ENCODE measurements at places on chromosomes 3 and 15.

- DNase-seq: no peak
These were observed 11.0 kb upstream of the C15orf61 start for GRCh38 chr15:67509918-67510317.

DNA sequence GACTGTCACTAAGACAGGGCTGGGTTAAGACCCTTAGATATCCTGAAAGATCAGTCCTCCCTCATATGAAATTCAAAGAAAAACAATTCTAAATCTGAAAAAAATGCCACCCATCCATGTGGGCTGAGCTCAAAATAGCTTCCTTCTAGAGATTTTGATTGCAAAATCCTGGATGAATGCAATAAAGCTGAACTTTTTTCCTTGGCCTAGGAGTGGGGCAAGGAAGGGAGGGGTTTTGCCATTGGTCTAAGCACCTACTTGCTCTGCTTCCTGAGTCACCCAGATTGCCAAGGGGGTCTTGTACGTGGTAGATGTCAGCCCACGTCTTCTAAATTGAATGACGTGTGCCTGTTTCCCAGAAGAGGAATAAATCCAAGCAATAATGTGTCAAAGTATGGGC, 15.3 kb upstream of the SMAD3 start:
- DNase-seq: no peak

DNA sequence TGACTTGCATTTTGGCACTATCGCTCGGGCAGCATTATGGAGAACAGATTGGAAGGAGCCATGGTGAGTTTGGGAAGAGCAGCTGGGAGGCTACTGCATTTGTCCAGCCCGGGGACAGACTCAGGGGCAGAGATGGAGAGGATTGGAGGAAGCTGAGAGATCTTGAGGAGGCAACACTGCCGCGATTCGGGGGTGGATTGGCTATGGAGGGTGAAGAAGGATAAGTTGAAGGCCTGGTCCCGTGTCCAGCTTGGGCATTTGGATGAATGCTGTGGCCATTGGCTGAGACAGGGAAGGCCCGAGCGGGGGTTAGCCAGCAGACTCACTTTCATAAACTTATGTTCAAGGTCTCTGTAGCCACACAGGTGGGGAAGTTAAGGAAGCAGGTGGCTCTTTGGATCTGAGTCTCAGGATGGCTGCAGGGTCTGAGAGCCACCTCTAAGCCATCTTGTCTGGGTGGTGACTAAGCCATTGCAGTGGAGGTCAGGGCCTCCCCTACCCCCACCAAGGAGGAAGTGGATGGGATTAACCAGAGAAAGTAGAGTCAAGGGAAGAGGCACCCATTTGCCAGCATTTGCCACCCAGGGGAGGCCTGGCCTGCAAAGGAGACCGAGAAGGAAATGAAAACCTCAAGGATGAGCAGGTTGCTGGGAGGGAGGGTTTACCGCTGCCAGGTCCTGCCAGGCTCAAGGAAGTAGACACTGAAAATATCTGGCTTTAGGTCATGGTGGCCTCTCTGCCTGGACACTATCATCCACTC, 144.0 kb upstream of the TLE3 start:
- DNase-seq: no peak

DNA sequence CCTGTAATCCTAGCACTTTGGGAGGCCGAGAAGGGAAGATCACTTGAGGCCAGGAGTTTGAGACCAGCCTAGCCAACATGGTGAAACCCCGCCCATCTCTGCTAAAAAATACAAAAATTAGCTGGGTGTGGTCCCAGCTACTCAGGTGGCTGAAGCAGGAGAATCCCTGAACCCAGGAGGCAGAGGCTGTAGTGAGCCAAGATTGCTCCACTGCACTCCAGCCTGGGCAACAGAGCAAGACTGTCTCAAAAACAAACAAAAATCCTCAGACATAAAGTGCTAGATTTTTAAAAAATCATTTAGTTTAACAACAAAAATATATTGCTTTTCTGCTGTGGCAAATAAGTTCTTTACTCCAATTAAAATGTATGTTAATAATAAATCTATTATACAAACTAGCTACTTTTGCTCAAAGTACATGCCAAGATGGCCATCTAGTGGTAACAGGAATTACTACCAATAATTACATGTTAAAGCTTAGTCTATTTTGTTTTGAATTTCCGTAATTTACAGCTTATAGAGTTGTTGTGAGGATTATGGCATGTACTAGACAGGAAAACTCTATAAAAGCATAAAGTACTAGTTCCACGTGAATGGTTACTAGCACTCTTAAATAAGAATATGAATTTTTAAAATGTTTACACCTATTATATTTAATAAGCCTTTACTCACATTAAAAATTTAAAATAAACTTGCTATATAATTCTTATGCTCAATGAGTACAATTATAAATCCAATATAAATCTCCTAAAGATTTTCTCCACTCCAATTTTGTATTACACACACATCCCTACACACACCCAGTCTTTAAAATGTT, 39.0 kb downstream of the GABPB1 start:
- no peak for DNase-seq

DNA sequence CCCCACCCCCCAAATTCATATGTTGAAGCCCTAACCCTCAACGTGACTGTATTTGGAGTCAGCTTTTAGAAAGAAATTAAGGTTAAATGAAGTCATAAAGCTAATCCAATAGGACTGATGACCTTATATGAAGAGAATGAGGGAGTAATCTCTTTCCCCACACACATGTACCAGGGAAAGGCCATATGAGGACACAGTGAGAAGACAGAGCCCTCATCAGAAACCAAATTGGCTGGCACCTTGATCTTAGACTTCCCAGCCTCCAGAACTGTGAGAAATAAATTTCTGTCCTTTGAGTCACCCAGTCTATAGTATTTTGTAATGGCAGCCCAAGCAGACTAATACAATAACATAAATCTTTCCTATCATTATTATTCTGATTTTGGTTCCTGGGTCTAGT, 194.7 kb upstream of the NANOGP8 start:
- DNase-seq: no peak

DNA sequence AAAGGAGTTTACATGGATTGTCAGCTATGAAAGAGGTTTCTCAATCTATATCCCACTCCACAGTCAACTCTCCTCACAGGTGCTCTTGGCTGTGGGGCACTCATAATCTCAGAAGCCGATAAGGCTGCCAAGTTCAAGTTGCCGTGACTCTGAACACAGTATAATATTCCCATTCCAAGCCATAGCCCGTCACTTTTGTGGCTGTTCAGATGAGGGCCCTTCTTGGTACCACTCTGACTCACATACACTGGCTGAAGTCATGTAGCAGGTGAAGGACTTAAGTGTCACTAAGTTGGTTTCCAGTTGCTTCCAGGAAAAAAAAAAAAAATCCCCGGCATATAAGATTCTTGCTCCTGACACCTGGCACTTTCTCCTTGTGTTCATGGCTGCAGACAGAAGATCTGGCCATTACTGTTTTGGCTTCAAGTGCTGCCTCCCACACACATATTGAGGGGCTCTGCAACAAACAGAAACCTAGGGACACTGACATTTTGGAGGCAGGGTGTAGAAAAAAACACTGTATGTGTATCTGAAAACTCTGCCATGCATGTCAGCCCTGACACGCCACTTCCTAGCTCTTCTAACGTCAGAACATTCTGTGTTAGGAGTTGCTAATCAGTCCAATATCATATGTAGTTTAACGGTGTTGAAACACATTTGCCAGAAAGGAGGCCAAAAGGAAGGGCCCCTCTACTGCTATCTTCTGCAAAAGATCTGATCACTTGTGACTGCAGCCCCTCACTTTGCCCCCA, 170.2 kb upstream of the ICE2 start:
- no peak for DNase-seq

GRCh38 chr3:153158961-153159735, 2.9 kb upstream of the RAP2B start:
- no peak for DNase-seq

GRCh38 chr3:182862159-182862860, 69.0 kb downstream of the ATP11B start:
- no peak for DNase-seq
